ENCODE measurements at places on chromosomes 13 and 19. TPM values are rescaled to one million over a fixed set of nuclear protein-coding genes. Genes with fewer than 3 reads are reported as not detected.

The CGB1 gene
- total RNA-seq, result not detected

The NOTCH3 gene
- 32.6 TPM for total RNA-seq

The USHBP1 gene
- 0.26 TPM for total RNA-seq

- H3K4me3 ChIP-seq, result no peak overlapping the region
- no peaks in the 10 kb centered on the region for H3K27me3 ChIP-seq
- no peaks in the 10 kb centered on the region for H3K4me1 ChIP-seq
- H3K27ac ChIP-seq, result peak overlapping the region; percentile 70
- DNase-seq, result peak; percentile 90
- H3K36me3 ChIP-seq, result peaks cover 61% of the 10 kb centered on the region
Observed at GRCh38 chr19:45632468-45633196, 6.6 kb downstream of the EML2 start.

DNA sequence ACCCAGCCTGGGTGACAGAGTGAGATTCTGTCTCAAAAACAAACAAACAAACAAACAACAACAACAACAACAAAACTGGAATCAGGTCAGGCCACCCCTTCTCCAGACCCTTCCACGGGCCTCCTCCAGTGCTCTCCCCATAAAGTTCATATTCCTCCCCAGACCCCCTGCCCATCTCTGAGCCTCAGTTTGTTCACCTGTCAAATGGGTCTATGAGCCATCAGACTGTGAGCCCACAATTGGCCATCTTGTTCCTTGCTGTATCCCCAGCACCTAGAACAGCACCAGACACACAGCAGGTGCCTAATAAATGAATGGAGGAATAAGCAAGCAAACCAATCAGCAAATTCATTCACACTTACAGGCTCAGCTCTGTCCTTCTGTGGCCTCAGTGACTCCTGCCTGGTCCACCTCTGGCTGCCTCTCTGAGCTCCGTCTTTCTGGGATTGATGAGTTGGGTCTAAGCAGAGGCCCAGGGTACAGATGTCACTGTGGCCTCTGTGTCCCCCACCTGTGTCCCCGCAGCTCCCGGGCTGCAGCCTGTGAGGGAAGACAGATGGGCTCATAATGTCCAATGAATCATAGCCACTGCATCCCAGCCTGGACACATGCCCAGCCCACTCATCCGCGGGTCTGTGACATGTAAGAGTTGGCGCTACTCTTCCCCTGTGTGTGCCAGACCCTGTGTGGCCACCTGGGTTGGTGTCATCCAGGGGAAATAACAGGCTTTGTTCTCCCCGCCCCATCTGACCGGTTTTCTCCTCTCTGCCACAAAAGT, 19.6 kb upstream of the PTPRS start:
- no peak overlapping the region for H3K27ac ChIP-seq
- no peaks in the 10 kb centered on the region for H3K4me1 ChIP-seq
- H3K4me3 ChIP-seq, result no peak overlapping the region
- DNase-seq, result peak; percentile 13
- peaks cover 5% of the 10 kb centered on the region for H3K36me3 ChIP-seq

DNA sequence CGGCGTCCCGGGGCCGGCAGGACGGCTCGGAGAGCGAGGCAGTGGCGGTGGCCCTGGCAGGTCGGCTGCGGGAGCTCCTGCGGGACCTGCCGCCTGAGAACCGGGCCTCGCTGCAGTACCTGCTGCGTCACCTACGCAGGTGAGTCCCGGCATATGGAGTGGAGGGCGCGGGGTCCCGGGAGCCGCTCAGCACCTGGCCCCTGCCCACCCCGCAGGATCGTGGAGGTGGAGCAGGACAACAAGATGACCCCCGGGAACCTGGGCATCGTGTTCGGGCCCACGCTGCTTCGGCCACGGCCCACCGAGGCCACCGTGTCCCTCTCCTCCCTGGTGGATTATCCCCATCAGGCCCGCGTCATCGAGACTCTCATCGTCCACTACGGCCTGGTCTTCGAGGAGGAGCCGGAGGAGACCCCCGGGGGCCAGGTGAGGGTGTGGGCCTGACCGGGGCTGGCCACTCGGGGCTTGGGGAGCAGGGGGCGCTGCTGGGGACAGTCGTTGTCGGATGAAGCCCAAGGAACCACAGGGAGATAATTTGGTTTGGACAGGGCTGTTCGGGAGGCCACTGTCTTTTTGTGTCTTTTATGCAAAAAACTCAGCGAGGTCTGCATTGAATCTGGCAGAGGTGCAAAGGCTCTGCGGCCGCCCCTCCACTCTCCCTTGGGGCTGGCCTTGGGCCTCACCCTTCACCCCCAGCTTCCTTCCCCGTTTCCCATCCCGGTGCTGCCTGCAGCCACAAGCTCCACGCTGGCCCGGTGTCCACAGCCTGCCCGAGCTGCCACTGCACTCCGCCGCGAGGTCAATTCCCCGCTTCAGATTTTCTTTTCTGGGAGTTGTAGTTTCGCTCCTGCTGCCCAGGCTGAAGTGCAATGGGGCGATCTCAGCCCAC, 12.0 kb downstream of the POLR2E start:
- peaks cover 28% of the 10 kb centered on the region for H3K36me3 ChIP-seq
- no peaks in the 10 kb centered on the region for H3K4me1 ChIP-seq
- no peak overlapping the region for H3K27ac ChIP-seq

DNA sequence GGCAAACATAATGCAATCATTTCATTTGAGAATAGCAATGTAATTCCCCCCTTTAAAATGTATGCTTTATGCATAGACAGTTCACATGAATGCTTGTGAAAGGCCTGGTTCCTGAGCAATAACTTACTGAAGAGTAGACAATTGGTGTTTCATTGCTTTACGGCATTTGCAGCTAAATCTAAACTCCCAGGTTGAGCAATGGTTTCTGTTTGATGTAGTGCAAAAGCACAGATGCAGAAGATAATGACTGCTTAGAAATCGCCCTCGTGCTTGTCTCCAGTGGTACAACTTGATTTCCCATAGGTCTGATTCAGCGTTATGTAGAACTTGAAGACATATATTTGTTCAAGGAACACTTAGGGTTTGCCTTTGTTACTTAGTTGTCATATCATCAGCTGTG, 1018.3 kb downstream of the DIAPH3 start:
- H3K4me3 ChIP-seq, result no peak overlapping the region
- no peaks in the 10 kb centered on the region for H3K36me3 ChIP-seq
- H3K27me3 ChIP-seq, result peaks cover 13% of the 10 kb centered on the region
- H3K4me1 ChIP-seq, result no peaks in the 10 kb centered on the region

DNA sequence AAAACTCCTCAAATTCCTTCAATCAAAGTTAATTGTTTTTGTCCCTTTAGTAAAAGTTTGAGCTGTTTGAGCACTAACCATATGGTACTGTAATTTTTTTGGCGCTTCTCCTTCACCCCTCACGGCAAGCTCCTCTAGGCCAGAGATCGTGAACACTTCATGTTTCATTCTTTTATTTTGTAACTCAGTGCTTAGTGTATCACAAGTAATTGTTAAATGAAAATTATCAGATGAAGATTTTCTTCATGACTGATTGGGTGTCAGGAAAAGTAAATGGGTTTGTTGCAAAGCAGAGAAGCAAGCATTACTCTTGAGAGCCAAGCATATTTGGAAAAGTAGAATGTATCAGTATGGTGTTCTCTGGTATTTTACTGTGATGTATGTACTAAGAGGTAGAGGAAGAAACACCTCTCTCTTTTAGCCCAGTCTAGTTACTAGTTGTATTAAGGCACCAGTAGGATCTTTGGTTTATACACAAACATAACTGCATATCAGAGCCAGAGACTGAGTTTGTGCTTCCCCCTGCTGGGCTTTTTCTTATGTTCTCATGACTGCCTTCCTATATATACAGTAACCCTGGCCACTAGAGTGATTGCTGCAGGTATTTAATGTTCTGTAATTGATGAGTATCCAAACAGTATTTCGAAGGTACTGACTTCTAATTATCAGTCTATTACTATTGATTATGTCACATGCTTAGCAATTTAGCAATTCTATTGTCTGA, 202.3 kb upstream of the KLHL1 start:
- H3K27me3 ChIP-seq, result no peaks in the 10 kb centered on the region
- no peak overlapping the region for H3K27ac ChIP-seq
- no peaks in the 10 kb centered on the region for H3K36me3 ChIP-seq
- H3K4me3 ChIP-seq, result no peak overlapping the region
- DNase-seq, result peak; percentile 8

GRCh38 chr19:51607077-51607476, 23.1 kb downstream of the SIGLEC5 start:
- no peak overlapping the region for H3K27ac ChIP-seq
- peaks cover 70% of the 10 kb centered on the region for H3K27me3 ChIP-seq
- no peak overlapping the region for H3K4me3 ChIP-seq
- no peak for DNase-seq

DNA sequence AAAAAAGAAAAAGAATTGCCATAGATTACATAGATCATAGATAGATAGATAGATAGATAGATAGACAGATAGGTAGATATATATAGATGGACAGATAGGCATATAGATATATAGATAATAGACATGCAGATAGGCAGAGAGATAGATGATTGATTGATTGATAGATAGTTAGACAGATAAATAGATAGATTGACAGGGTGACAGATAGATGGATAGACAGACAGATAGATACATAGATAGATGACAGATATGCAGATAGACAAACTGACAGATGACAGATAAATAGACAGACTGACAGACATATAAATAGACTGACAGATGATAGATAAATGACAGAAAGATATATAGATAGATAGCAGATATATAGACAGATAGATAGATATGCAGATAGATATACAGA, 474.0 kb downstream of the IRS2 start:
- H3K4me3 ChIP-seq, result no peak overlapping the region
- DNase-seq, result no peak
- H3K27me3 ChIP-seq, result no peaks in the 10 kb centered on the region
- H3K36me3 ChIP-seq, result no peaks in the 10 kb centered on the region

The PHF11 gene
- 24.0 TPM for total RNA-seq

DNA sequence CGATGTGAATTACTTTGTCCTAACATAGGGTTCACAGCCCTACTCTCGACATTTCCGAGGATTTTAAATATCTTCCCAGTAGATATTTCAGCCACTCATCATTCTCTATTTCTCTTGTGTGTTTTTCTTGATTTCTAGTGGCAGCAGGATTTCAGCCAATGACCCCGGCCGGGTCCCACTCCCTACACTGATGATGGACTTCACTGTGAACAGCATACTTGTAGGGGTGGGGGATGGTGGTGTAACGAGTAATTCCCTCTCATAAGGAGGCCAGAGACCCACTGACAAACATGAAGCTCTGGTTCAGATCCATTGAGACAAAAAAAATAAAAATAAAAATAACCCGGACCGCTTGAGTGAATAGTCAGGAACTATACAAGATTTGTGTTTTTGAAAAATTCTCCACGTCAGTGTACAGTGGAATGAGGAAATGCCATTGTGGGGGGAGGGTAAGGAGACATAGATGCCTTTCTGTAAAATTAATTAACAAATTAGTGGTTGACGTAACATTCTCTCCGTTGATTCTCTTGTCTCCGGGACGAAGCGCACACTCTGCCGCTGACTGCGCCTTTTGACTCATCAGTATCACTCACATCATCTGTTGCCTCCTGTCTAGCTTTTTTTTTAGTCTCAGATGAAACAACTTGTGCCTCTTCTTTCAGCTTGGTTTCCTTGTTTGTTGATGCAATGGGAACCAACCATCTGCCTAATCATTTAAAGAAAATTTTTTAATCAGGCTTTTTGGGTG, 48.8 kb upstream of the IRS2 start:
- no peak for DNase-seq
- peaks cover 1% of the 10 kb centered on the region for H3K4me1 ChIP-seq
- no peak overlapping the region for H3K4me3 ChIP-seq
- H3K36me3 ChIP-seq, result no peaks in the 10 kb centered on the region

- H3K4me3 ChIP-seq, result no peak overlapping the region
- H3K4me1 ChIP-seq, result peaks cover 62% of the 10 kb centered on the region
- H3K27me3 ChIP-seq, result no peaks in the 10 kb centered on the region
- H3K36me3 ChIP-seq, result peaks cover 23% of the 10 kb centered on the region
Observed at GRCh38 chr13:48595431-48596429, 58.0 kb upstream of the CYSLTR2 start.

DNA sequence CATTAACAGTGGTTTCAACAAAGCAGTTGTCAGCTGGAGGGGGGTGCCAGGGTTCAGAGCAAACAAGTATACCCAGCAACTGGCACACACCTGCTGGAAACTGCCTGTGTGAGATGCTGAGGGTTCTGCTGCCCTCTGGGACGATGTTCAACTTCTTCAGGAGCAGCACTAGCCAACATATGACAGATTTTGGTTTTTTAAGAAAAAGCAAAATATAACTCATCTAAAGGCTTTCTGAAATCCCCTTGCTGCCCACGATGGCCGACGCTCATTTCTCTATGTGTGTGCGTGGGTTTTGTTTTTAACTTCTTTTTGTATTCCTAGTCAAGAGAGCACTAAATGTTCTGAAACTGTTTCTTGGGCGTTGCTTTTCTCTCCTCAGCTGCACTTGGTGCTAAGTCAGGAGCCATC, 79.9 kb downstream of the MRPL57 start:
- no peak overlapping the region for H3K27ac ChIP-seq
- H3K27me3 ChIP-seq, result peaks cover 13% of the 10 kb centered on the region
- H3K36me3 ChIP-seq, result no peaks in the 10 kb centered on the region
- no peaks in the 10 kb centered on the region for H3K4me1 ChIP-seq
- H3K4me3 ChIP-seq, result no peak overlapping the region

The SOHLH2 gene
- total RNA-seq, result not detected

The ATP4A gene
- total RNA-seq, result not detected

DNA sequence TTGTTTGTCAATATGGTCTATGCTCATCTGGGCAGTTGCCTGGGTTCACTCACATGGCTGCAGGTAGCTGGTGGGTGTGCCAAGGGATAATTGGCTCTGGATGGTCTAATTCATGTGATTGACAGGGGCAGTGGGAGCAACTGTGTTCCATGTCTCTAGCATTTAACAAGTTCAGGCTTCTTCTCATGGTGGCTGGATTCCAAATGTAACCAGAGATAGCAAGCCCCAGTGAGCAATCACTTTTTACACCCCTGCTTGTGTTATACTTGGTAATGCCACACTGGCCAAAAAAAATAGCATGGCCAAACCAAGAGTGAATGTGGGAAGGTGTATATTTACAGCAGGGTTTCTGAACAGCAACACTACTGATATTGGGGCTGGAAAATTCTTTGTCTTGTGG, 89.6 kb upstream of the TNFSF11 start:
- H3K4me1 ChIP-seq, result peaks cover 29% of the 10 kb centered on the region
- no peaks in the 10 kb centered on the region for H3K27me3 ChIP-seq
- no peak for DNase-seq
- no peak overlapping the region for H3K4me3 ChIP-seq
- H3K27ac ChIP-seq, result no peak overlapping the region

GRCh38 chr13:46717275-46717674, 79.7 kb downstream of the ESD start:
- DNase-seq, result no peak
- H3K27me3 ChIP-seq, result no peaks in the 10 kb centered on the region
- no peaks in the 10 kb centered on the region for H3K4me1 ChIP-seq

GRCh38 chr19:39592381-39592780, 9.9 kb upstream of the LGALS13 start:
- peaks cover 100% of the 10 kb centered on the region for H3K27me3 ChIP-seq
- no peak overlapping the region for H3K4me3 ChIP-seq
- H3K27ac ChIP-seq, result no peak overlapping the region
- DNase-seq, result no peak
- H3K4me1 ChIP-seq, result peaks cover 3% of the 10 kb centered on the region

GRCh38 chr19:17720440-17720839, 1.2 kb downstream of the MAP1S start:
- no peaks in the 10 kb centered on the region for H3K27me3 ChIP-seq
- peak overlapping the region; percentile 10 for H3K27ac ChIP-seq
- H3K4me1 ChIP-seq, result peaks cover 25% of the 10 kb centered on the region

- H3K27me3 ChIP-seq, result peaks cover 28% of the 10 kb centered on the region
- H3K4me3 ChIP-seq, result no peak overlapping the region
- no peak overlapping the region for H3K27ac ChIP-seq
Observed at GRCh38 chr19:51036519-51036918, 1.7 kb upstream of the KLK12 start.

The SBK3 gene
- total RNA-seq, result 0.78 TPM

The ARMC6 gene
- total RNA-seq, result 24.6 TPM

- H3K27ac ChIP-seq, result no peak overlapping the region
- H3K4me1 ChIP-seq, result no peaks in the 10 kb centered on the region
- H3K4me3 ChIP-seq, result no peak overlapping the region
- no peaks in the 10 kb centered on the region for H3K36me3 ChIP-seq
Observed at GRCh38 chr13:74706801-74707200, 572.6 kb upstream of the KLF12 start.

All from Calu3 (cell line).